ENCODE measurements at places on chromosomes 7 and 10. TPM values are rescaled to one million over a fixed set of nuclear protein-coding genes. Genes with fewer than 3 reads are reported as not detected.

Gene LIPK
- not detected for polyA plus RNA-seq

Gene SKIDA1
- polyA plus RNA-seq = 11.7 TPM

GRCh38 chr7:85090143-85090542 lies 96.7 kb downstream of the SEMA3D start:
- no peak for DNase-seq

DNA sequence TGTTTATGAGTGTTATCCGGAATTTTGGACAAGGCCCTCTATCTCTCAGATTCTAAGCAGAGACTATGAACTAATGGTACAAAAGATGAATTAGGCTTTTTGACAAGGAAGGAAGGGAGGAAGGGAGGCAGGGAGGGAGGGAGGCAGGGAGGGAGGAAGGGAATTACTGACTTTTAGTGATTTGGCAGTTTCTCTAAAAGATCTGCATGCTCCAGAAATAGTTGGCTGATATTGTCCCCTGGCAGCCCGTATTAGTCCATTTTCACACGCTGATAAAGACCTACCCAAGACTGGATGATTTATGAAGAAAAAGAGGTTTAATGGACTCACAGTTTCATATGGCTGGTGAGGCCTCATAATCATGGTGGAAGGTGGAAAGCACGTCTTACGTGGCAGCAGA lies 1093.5 kb downstream of the NRG3 start:
- no peak for DNase-seq
